ENCODE measurements at places on chromosomes 7 and 10. TPM values are rescaled to one million over a fixed set of nuclear protein-coding genes. Genes with fewer than 3 reads are reported as not detected.

Gene PTPRN2
- total RNA-seq = 14.7 TPM

Gene CAV1
- total RNA-seq = 16.1 TPM

Gene KLF14
- total RNA-seq = not detected

DNA sequence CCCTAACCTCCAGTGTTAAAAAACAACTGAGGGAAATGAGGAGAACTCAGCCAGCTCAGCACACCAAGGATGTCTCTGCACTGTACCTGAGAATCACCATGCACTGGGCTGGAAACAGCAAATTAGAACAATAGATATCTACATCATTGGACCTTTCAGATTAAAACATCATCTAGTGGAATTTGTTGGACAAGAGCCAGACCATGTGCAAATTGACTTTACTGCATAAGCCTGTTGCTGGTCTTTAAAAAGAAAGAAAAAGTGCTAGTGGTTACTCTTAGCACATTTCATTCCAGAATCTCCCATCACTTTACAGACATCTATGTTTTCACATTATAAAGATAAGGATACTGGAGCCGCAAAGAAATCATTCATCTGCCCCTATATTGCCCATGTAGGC, 75.4 kb downstream of the FGFR2 start:
- no peak overlapping the region for H3K27ac ChIP-seq
- peaks cover 15% of the 10 kb centered on the region for H3K4me1 ChIP-seq
- H3K4me3 ChIP-seq = no peak overlapping the region
- H3K27me3 ChIP-seq = no peaks in the 10 kb centered on the region
- DNase-seq = no peak

DNA sequence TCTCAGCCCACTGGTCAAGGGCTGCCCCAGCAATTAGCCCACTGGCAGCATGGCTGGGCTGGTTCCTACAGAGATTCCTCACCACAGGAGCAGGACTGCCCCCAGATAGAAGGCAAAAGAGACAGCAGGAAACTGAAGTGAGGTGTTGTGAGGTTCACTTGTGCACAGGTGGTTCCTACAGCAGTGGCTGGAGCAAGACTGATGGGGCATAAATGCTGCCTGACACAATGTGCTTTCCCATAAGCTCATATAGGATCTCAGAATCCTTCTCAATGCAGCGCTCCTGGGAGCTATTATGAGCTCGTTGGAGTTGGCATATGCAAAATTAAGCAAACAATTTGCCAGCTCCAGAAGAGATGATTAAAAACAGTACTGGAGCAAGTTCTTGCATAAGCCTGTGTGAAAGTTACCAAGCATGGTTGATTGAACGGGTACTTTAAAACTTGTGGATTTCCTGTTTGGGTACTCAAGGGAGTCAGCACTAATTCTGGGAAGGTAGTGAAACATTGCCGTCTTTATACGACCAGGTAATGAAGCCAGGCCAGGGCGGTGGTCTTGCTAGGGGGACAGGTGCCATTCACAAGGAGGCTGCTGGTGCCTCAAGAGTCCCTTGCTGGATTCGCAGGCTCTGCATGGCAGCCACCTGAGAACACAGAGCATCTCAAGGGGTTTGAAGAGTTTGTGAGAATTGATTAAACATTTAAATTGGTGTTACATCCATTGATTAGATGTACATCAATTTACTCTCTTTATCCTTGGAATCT, 20.3 kb upstream of the PRKCQ start:
- no peaks in the 10 kb centered on the region for H3K27me3 ChIP-seq
- H3K4me3 ChIP-seq = no peak overlapping the region
- H3K27ac ChIP-seq = no peak overlapping the region

Gene TAS2R4
- 0.62 TPM for total RNA-seq

Gene TPST1
- 6.1 TPM for total RNA-seq

GRCh38 chr7:28301148-28301641, 111.1 kb upstream of the CREB5 start:
- H3K4me3 ChIP-seq = no peak overlapping the region
- no peaks in the 10 kb centered on the region for H3K36me3 ChIP-seq
- H3K27ac ChIP-seq = no peak overlapping the region
- H3K4me1 ChIP-seq = no peaks in the 10 kb centered on the region
- DNase-seq = no peak

GRCh38 chr10:127886371-127887051, 6.2 kb downstream of the CLRN3 start:
- H3K4me1 ChIP-seq = peaks cover 9% of the 10 kb centered on the region
- peak; percentile 62 for DNase-seq
- H3K27ac ChIP-seq = peak overlapping the region; percentile 60
- H3K27me3 ChIP-seq = no peaks in the 10 kb centered on the region
- no peak overlapping the region for H3K4me3 ChIP-seq

GRCh38 chr7:107614425-107614824, 34.4 kb downstream of the BCAP29 start:
- H3K27me3 ChIP-seq = no peaks in the 10 kb centered on the region
- H3K4me1 ChIP-seq = no peaks in the 10 kb centered on the region
- H3K36me3 ChIP-seq = no peaks in the 10 kb centered on the region
- no peak overlapping the region for H3K4me3 ChIP-seq
- DNase-seq = no peak
- no peak overlapping the region for H3K27ac ChIP-seq

GRCh38 chr7:156747718-156748117, 107.1 kb downstream of the RNF32 start:
- no peaks in the 10 kb centered on the region for H3K27me3 ChIP-seq
- no peak for DNase-seq
- H3K27ac ChIP-seq = no peak overlapping the region
- H3K4me1 ChIP-seq = no peaks in the 10 kb centered on the region

Measured in colonic mucosa (tissue), 4 donors.